NCI-H1105 (cell line): ENCODE measurements at places on chromosomes 5 and 9.

GRCh38 chr5:68382640-68383039 lies 167.1 kb downstream of the PIK3R1 start:
- no peak for DNase-seq

DNA sequence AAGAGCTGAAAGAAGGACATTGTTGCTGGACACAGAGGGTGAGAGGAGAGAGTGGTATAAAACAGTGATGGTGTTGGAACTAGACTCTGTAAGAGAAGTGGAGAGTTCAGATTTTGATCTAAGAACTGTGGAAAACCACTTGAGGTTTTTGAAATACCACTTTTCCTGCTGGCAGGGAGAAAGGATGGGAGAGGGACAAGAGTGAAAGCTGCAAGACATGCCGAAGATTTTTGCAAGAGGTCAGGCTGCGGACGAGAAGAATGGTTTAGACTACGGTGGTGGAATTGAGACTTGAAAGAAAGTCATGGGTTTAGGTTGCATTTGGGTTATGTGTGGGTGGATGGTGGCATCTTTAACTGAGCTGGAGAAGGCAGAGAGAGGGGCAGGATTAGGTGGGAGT lies 202.2 kb upstream of the RPS23 start:
- no peak for DNase-seq

DNA sequence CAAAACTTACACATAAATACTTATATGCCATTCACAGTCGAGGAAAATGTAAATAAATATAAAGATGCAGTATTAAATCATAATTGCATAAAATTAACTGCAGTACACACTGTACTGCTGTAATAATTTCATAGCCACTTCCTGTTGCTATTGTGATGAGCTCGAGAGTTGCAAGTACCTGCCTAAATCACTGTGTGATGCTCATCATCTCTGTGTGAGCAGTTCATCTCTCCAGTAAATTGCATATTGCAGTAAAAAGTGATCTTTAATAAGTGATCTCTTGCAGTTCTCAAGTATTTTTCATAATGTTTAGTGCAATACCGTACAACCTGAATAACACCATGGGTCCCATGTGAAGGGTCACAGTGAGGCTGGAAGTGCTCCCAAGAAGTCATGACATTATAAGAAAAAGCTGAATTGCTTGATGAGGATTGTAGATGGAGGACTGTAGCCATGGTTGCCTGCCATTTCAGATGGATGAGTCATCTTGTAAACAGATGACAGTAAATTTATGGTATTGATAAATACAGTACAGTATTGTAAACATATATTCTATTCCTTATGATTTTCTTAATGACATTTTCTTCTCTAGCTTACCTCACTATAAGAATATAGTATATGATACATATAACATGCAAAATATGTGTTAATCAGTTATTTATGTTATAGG lies 34.9 kb downstream of the SYK start:
- no peak for DNase-seq

GRCh38 chr9:134834217-134834956 lies 46.2 kb upstream of the FCN2 start:
- no peak for DNase-seq

DNA sequence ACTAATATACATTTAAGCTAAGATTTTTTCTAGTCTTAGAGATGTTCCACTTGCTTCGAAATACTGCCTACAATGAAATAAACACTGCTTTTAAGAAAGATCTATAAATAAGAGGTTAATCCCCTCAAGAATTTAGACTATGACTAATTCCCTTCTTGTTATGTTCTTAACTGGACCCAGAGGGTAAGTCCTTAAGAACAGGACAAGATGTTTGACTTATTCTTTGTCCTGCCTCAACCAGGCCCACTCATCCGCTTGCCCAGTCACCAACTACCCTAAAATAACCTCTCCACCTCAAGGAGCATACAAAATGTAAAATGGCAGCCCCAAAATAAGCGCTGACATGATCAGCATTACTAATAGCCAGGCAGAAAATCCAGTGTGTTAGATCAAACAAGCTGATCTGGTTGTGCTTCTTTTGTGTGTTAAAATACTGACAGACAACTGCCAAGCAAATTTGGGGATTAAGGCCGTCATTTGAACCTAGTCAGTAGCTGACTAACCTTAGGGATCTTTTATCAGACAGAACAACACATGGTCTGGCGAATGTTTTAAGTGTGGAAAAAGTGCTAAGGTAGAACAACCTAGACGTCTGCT lies 93.7 kb upstream of the SMC5 start:
- no peak for DNase-seq

GRCh38 chr5:170361116-170361515 lies 28.1 kb downstream of the KCNMB1 start:
- DNase-seq = no peak

- DNase-seq = no peak
These were observed 53.5 kb downstream of the SLC27A6 start for GRCh38 chr5:129018837-129019236.

DNA sequence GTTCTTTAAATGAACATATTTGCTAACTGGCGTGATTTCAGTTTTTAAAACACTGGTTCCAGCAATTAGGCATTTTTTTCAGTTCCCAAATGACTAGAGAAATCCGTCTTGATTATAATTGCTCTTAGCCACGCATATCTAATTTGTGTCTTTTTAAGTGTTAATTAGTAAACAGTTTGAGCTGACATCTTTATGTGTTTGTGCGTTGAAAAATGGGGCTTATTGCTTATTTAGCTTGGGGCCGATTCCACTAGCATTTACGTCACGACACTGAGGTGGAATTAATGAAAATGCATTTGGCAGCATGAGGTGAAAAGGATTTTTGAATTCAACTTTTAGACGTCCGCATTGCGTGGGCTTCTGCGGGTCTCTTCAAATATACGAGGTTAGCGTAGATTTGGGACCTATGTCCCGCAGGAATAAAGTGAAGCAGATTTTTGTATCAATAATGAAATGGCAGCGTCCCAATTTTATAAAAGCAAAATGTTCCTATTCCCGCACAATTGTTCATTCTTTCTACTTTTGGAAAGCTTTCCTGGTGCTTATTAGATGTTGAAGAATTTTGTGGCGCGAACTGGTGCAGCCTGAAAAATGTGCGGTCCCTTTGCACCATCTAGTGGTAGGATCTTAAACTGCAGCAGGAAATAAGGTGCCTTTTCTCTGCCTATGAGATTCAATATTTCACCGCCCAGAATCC lies 122.7 kb upstream of the LMX1B start:
- DNase-seq = peak; percentile 30

DNA sequence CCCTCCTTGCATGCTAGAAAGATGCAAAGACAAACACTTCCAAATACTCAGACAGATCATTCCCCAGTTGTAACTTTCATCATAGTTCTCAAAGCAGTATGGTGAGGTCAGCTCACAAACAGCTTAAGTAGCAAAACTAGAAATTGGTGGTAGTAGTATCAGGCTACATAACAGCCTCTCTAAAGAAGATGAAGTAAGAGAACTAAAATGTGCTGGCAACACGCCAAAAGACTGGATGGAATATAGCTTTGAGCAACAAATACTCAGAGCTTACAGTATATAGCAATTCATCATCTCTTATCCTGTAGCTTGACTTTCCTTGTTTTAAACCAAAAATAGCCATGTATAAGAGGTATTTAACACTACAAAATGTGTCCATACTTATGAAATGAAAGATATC lies 7.5 kb downstream of the PFDN1 start:
- DNase-seq = peak; percentile 7

- no peak for DNase-seq
These were observed 84.9 kb upstream of the MYO10 start for GRCh38 chr5:17020678-17021601.

GRCh38 chr5:128262911-128263310 lies 179.3 kb downstream of the SLC12A2 start:
- DNase-seq = no peak

GRCh38 chr5:170120576-170120975 lies 14.9 kb downstream of the FOXI1 start:
- DNase-seq = no peak

DNA sequence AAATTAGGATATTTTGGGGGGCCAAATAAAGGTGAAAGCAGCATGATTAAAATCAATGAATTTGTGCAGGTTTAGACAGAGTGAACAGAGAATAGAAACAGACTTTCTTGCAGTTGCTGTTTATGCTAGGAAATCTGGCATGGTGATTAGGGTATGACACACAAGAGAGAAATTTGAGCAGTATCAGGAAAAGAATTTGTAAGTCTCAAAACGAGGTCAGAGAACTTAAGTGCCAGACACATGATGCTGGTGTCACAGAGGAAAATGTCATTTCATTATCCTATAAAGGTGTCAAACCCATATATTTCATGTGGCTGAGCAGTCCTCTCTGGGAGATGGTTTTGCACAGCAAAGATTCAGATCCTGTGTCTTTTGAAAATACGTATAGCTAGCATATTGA lies 15.7 kb downstream of the LVRN start:
- DNase-seq = no peak

DNA sequence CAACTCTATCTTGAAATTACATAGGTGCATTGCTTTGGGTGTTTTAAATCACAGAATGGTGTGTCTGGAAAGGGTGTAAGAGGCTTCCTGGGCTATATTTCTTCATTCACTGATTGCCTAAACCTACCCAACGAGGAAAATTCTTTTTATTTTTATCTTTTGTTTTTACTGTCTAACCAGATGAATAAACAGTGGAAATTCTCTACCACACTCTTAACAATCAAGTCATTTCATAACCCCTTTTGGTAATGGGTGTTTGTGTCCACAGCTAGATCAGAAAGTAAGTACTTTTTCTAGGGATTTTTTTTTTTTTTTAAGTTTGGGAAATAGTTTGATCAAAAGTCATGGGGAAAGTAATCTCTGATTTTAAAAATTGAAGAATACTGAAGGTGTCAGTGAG lies 27.6 kb upstream of the C5orf47 start:
- DNase-seq = no peak

- DNase-seq = no peak
These were observed 8.8 kb downstream of the LRRC14B start for GRCh38 chr5:199950-200645.

- no peak for DNase-seq
These were observed 9.5 kb downstream of the MVB12B start for GRCh38 chr9:126335837-126336735.

- DNase-seq = no peak
These were observed 351.1 kb upstream of the DAB2 start for GRCh38 chr5:39775797-39776365.

GRCh38 chr9:78234810-78235209 lies 1.1 kb upstream of the CEP78 start:
- no peak for DNase-seq

- DNase-seq = no peak
These were observed 14.7 kb downstream of the FBP1 start for GRCh38 chr9:94624629-94625028.

GRCh38 chr9:136625101-136626065 lies 37.3 kb upstream of the EGFL7 start:
- DNase-seq = peak; percentile 59
